ENCODE measurements at places on chromosomes 16 and 17.

DNA sequence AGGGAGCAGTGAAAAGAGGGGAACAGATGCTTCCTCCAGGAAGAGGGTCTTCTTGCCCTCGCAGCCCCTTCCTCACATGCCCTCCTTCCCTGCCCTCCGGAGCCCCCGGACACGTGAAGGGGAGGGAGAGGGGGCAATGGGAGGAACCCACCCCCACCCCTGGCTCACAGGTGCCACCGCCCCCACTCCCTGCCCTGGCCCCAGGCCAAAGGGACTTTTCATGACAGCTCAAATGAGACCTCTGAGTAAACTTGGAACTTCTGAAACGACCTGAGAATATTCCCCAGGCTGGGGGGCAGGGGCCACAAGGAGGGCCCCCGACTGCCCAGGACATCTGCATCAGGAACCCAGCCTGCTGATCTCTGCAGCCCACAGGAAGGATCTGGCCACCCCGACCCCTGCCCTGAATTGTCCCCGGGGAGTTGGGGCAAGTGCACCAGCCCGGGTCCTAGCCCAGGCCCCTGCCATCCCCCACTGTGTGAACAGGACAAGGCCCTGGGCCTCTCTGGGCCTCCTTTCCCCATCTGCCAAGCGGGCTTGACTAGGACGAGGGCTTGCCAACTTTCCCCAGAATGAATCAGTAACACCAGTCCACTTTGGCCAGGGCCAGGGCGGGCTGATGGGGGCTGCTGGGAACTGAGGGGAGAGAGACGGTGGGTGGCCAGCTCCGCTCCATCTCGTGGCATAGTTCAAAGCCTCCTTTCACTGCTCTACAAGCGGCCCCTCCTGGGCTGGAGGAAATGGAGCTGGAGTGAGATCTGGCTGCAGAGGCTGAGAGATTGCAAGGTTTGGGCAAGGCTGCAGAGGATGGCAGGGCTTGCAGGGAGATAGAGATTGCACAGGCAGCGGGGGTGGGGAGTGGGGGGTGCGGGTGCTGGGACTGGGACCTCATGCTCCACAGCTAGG lies 3.8 kb downstream of the IL21R start:
- no peak for DNase-seq

DNA sequence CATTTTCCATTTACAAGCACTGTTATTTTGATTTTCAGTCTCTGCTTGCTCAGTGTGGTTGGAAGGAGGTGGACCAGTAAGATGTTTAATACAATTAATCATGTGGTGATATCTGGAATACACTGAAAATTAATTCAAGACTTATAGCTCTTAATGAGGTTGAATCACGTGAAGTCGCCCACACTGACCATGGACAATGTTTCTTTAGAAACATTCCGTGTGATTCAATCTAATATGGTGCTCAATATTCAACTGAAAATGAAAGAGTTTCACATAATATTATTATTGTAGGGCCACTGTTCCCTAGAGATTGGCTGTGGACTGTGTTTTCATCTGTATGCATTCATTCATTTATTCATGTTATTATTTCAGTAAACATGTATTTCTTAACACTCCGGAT lies 45.2 kb upstream of the MAF start:
- no peak for DNase-seq

DNA sequence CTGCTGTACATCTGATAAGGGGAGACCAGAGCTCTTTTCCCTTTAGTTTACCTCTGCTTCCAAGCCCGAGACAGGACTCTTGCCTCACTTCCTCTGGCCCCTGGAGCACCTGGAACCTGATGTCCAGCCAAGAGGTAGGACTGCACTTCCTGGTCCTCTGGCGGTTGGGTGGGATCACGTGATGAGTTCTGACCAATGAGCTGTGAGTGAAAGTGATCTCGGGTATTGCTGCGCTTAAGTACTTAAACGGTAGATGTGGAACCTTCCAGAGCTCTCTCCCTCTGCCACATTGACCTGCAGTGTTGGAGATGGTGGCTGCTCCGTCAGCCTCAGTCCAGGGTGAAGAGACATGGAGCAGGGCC lies 67.0 kb downstream of the SMPD3 start:
- no peak for DNase-seq

- DNase-seq = no peak
Observed at GRCh38 chr17:66720027-66720426, 114.9 kb upstream of the CACNG5 start.

DNA sequence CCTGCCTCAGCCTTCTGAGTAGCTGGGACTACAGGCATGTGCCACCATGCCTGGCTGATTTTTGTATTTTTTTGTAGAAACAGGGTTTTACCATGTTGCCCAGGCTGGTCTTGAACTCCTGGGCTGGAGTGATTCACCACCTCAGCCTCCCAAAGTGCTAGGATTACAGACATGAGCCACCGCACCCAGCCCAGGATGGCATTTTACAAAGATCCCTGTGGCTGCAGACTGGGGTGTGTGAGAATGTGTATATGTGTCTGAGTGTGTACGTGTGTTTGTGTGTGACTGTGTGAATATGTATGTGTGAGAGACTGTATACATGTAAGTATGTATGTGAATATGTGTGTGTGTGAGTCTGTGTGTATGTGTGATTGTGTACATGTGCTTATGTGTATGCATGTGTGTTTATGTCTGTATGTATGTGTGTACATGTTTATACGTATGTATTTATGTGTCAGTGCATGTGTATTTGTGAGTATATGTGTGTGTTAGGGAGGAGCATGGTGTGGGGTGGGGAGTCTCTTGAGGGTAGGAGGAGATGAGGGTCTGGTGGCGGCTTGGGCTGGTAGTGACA lies 17.0 kb downstream of the RPTOR start:
- DNase-seq = no peak

- DNase-seq = no peak
Observed at GRCh38 chr17:47822785-47823184, 1.2 kb upstream of the OSBPL7 start.

GRCh38 chr17:78000341-78000740 lies 41.8 kb downstream of the TNRC6C start:
- DNase-seq = no peak

- DNase-seq = no peak
Observed at GRCh38 chr16:78538919-78539318, 439.5 kb downstream of the WWOX start.

GRCh38 chr17:35010093-35010492 lies 29.8 kb downstream of the LIG3 start:
- DNase-seq = no peak

DNA sequence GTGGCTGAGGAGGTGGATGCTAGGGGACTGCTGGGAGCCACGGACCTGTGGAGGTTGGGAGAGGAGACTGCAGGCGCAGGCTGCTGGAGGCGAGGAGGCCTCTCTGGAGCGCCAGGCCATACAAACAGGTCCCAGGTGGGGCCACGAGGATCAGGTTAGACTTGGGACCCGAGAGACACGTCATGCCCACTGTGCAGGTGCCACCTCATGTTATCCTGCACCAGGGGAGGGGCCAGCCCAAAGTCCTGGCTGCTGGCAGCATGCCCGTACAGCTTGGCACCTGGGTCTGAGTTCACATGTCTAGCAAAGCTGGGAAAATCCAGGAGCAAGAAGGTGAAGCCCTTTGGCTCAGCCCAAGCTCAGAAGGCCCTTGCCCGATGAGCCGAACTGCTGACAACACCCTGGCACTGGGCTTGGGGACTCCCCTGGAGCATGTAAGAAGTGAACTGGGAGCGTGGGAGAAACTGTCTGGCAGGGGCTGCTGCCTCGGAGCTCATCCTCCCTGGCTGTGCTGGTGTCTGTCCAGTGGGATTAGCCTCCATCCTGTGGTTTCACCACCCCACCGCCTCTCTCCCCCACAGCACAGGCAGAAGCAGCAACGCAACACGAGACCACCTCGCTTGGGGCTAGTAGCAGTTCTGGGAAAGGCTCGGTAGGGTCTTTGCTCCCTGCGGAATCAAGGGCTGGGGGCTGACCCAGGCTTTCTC lies 5.3 kb downstream of the ARHGDIA start:
- DNase-seq = no peak

DNA sequence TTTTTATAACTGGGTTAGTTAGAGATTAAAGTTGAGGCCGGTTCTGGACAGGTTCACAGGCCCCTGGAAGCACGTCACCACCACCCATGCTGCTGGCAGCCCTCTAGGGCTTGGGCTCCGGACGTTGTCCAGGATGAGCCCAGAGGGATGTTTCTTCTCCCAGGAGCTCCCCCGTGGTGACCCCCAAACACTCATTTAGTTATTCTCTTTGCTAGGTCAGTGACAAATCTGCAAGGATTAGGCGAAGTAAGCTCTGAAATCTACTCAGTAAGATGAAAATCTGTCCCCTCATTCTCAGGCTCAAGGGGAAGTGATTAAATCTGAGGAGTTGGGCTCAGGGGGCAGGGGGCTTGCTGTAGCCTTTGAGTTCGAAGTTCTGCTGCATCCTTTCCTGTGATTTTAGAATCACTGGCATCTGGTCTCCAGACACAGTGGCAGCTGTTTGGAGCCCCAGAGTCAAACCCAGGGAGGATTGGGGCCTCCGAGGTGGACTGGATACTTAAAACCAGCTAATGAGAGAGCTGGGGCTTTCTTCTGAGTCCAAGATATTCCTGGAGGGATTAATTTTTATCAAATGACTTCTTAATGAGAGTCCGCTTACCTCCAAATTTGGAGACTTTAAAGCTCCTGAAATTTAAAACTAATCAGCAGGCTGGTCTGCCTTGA lies 49.2 kb upstream of the HS3ST2 start:
- no peak for DNase-seq

- no peak for DNase-seq
Observed at GRCh38 chr17:82737967-82738877, 2.8 kb downstream of the FN3K start.

GRCh38 chr17:72901083-72901482 lies 191.4 kb downstream of the SLC39A11 start:
- DNase-seq = no peak

DNA sequence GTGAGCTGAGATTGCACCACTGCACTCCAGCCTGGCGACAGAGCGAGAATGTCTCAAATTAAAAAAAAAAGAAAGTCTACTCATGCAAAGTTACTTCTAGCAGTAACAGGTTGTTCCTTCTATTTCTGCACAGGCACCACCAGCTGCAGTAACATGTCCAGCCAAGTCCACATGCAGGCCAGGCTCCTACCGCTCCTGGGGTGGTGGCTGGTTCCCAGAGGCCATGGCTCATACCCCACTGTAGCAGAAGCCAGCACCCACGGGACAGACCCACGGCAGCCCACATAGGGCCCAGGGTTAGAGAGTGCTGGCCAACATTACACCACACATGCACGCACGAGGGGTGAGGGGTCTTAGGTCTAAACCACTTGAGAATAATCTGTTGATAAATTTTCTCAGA lies 26.7 kb upstream of the TRAP1 start:
- no peak for DNase-seq

GRCh38 chr16:1338855-1339675 lies 5.6 kb downstream of the BAIAP3 start:
- DNase-seq = no peak

GRCh38 chr17:17321356-17322025 lies 18.3 kb downstream of the NT5M start:
- DNase-seq = no peak

DNA sequence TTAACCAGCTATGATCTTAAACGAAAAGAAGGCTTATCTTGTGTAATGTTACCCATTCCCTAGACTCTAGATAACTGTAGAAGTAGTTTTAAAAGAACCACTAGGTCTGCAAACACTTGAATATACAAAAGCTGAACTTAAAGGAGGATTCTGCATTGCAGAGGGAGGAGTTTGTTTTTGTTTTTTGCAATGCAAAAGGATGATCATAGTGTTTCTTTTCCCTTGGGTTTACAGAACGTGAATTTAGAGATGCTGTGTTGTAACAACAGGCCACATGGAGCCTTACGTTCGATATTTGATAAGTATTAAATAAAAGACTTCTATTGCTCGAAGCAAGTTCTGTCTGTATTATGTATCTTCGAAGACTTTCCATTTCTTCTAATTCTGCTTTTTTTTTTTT lies 77.6 kb downstream of the CHD9 start:
- DNase-seq = no peak

DNA sequence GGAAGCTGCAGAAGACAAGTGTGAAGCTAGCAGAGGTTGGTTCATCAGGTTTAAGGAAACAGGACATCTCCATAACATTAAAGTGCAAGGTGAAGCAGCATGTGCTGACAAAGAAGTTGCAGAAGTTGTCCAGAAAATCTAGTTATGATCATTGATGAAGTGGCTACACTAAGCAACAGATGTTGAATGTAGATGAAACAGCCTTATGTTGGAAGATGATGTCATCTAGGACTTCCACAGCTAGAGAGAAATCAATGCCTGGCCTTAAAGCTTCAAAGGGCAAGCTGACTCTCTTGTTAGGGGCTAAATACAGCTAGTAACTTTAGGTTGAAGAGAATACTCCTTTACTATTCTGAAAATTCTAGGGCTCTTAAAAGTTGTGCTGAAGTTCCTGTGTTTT lies 340.2 kb upstream of the SOX9 start:
- no peak for DNase-seq

GRCh38 chr17:39212841-39213480 lies 12.8 kb downstream of the STAC2 start:
- no peak for DNase-seq

DNA sequence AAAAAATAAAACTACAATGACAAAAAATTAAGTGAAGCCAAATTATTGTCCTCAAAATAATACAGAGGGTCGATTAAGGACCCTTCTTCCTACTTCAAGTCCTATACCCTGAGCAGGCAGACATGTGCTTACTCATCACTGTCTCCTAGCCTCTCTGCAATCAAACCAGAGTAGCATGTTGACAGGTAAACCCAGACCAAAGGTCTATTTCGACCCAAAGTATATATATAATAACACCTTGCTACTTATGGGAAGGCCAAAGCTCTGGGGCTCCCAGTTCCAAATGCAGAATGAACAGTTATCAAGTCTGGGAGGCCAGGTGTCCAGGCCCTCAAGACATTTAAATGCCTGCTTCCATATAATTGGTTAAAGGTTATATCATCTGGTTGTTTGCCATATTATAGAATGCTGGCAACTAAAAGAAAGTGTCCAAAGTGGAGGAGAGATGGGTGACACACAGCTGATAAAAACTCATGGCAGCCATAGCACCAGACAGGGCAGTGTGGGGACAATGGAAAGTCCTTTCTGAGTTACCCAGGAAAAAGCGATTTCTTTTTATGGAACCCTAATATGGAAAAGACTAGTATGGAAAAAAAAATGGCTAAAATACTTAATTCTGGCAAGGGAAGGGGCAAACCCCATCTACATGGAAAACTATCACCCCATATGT lies 53.6 kb downstream of the N4BP1 start:
- no peak for DNase-seq

DNA sequence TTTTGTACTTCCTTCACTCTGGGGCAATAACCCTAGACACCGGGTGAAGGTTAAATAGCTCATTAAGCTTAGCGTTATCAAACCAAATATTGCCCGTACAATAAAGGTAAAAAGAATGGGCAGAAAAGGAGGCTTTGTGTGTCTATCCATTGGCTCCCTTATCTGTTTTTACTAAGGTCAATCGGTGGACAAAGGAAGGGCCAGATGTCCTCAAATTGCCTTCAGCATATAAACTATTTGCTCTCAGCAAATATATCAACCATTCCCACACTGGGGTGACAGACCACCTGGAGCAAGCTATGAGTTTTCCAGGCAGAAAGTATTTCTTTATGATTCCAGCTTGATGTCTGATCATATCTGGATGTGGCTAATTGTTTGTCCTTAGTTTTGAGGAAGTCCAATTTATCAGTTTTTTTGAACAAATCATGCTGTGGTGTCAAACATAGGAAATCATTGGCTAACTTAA lies 25.3 kb upstream of the WIPI1 start:
- no peak for DNase-seq

Measured in GOT3 (cell line).